PC-3 (cell line): ENCODE measurements at places on chromosomes 12 and 14.

- DNase-seq = no peak
Measured at GRCh38 chr12:132837693-132838409, 9.2 kb upstream of the GOLGA3 start.

DNA sequence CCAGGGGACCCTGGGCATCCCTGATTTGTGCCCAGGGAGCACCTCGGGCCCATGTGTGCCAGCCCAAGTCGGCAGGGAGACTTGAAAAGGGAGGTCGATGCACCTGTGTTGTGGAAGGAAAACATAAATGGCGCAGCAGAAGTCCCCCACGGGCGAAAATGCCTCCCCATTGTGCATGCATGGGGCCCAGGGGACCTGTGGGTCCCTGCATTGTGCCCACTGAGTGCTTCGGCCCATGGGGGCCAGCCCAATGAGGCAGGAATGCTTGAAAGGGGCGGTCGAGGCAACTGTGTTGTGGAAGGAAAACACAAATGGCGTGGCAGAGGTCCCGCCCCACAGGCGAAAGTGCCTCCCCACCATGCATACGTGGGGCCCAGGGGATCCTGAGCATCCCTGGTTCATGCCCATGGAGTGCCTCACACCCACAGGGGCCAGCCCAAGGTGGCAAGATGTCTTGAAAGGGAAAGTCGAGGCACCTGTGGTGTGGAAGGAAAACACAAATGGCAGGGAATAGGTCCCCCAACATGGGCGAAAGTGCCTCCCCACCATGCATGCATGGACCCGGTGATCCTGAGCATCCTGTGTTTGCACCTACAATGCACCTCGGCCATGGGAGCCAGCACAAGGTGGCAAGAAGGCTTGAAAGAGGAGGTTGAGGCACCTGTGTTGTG lies 368.0 kb downstream of the ALG10 start:
- DNase-seq = no peak

DNA sequence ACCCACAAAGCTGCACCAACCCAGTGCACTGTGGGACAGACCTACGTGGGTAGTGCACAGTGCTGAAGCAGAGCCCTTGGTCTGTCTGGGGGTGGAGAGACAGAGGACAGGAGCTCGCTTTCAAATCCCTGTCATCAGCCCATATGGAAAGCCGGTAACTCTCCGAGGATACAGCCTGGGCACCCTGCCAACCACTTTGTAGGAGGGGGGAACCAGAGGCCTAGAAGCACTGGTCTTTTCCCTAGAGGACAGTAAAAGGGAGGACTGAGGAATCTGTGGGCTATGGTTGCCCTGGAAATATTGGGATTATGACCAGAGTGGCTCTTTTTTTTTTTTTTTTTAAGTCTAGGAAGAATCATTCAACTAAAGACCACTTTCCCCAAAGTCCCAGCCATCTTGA lies 74.3 kb downstream of the MAP3K9 start:
- no peak for DNase-seq

GRCh38 chr12:78645956-78646355 lies 218.6 kb upstream of the SYT1 start:
- DNase-seq = no peak

DNA sequence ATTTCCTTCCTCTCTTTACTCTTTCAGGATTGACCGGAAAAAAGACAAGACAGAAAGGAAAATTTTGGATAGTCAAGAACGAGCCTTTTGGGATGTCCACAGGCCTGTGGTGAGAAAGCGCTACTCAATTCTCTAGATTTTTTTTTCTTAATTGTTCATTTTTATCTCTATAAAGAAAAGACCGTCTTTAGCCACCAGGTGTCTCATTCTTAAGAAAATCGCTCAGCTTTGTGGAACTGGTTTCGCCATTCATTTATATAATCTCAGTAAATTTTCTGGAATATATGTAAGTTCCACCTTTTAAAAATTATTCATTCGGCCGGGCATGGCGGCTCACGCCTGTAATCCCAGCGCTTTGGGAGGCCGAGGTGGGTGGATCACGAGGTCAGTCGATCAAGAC lies 421.1 kb downstream of the DPF3 start:
- DNase-seq = peak; percentile 45

GRCh38 chr12:89230376-89231315 lies 121.7 kb downstream of the DUSP6 start:
- no peak for DNase-seq

- peak; percentile 94 for DNase-seq
Measured at GRCh38 chr14:100988411-100988900, 84.9 kb upstream of the RTL1 start.

DNA sequence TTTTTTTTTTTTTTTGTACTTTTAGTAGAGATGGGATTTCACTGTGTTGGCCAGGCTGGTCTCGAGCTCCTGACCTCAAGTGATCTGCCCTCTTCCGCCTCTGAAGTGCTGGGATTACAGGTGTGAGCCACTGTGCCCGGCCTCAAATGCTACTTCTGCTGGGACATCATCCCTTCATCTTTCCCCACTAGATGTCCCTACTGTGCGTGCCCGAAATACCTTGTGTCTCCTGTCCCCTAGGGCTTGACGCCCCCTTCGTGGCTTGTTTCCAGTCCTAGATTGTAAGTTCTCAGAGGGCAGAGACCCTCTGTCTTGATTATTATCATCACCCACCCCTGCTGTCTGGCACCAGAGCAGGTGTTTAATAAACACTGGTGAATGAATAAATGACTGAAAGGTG lies 14.9 kb downstream of the CCDC63 start:
- no peak for DNase-seq

- no peak for DNase-seq
Measured at GRCh38 chr12:175250-175649, 38.7 kb downstream of the SLC6A12 start.

- peak; percentile 55 for DNase-seq
Measured at GRCh38 chr12:88393017-88393767, 187.1 kb downstream of the KITLG start.

DNA sequence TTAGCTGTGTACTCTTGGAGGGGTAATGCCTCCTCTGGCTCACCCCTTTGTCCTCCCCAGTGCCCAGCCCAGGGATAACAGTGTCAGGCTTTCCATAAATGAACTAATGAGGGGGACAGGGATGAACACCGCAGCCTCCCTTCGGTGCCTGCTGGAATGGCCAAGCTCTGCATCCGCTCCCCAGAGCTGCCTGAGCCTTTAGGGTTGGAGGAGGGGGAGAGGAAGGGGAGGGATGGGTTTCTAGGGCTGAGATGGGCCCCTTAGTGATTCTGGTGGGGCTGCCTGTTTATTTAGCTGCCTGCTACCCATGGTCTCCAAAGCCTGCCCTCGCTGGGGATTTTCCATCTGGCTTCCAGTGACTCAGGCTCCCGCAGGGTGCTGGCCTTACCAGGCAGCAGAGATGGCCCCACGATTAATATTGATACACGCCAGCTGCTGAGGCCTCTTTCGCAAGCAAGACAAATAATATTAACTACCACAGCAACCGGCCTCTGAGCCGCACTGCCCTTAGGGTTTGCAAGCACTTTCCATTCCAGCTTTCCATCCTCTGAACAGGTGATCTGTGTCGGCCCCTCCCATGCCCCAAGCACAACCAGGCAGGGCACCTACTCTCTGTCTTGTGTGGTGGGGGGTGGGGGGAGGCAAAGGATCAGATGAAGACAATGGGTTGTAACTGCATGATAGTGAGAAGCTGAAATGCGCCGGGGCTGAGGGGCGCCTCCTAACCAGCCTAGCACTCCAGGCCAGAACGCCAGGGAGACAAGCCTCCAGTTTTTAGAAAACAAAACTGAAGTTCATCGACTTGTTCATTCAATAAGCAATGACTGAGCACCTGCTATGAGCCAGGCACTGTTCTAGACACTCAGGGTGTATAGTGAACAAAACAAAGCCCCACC lies 56.7 kb downstream of the C14orf132 start:
- peak; percentile 78 for DNase-seq

DNA sequence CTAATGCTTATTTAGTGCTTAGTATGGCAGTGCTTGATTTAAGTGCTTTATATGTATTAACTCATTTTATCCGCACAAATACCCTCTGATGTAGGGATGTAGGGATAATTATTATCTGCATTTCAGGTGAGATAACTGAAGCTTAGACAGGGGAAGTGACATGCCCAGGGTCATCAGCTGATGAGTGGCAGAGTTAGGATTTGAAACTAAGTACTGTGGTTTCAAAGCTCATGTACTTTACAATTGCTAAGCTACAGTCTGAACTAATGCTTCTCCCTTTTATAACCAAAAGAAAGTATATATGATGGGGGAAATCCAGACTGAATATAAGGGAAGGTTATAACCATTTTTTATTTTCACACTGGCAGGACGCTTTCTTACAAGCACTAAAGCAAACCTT lies 229.6 kb upstream of the NAV3 start:
- no peak for DNase-seq

DNA sequence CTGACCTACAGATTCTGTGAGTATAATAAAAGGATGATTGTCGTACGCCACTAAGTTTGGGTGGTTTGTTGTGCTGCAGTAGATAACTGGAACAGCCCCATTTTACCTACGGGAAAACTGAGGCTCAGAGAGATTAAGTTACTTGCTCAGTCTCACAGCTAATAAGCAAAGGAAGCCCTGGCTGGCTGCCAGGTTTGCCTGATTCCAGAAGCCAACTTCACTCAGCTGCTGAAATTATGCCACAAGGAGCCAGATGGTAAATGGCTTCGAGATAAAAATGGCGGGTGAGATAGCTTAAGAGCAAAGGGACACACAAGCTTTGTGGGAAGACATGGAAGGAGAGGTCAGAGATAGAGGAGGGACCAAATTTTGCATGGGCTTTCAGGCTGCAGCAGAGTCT lies 191.5 kb upstream of the NOS1 start:
- peak; percentile 9 for DNase-seq

DNA sequence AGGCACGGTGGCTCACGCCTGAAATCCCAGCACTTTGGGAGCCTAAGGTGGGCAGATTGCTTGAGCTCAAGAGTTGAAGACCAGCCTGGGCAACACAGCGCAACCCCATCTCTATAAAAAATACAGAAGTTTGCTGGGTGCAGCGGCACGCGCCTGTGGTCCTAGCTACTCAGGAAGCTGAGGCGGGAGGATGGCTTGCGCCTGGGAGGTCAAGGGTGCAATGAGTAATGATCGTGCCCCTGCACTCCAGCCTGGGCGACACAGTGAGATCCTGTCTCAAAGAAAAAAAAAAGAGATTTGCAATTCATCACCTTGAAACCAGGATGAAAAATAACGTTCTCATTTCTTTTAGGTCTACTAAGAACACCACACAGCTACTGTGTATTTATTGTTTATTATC lies 4.0 kb downstream of the STX2 start:
- DNase-seq = no peak
